Suppressor macrophage treated with lipopolysaccharide for 4 hours (primary cell): ENCODE measurements at places on chromosomes 12 and 14.
A peak's percentile ranks its signal among the peaks of the same experiment; 100 is the strongest.

GRCh38 chr12:75783093-75783877 lies 248.3 kb downstream of the PHLDA1 start:
- no peak for DNase-seq

- DNase-seq = no peak
These were observed 133.2 kb downstream of the ANO4 start for GRCh38 chr12:100927826-100928225.

DNA sequence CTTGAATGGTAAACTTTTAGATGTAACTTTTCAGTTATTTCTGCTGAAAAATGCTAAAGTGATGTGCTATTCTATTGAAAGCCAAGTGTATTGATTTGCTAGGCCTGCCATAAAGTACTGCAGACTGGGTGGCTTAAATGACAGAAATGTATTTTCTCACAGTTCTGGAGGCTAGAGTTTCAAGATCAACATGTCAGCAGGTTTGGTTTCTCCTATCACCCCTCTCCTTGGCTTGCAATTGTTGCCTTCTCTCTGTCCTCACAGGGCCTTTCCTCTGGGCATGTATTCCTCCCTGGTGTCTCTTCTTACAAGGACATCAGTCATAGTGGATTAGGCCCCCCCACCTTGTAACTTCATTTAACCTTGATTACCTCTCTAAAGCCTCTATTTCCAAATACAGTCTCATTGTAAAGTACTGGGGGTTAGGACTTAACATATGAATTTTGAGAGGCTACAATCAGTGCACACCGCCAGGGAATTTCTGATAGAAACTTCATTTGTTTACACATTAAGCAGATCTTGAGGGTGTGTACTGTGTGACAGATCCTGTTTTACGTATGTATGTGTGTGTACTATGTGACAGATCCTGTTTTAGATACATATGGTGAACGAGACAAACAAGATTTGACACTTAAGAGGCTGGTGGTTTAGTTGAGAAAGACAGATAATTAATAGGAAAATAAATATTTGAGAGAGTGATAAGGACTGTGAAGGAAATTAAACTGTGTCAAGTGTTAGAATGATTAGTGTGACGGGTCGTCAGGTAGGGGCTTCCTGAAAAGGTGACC lies 49.5 kb downstream of the ADIPOR2 start:
- DNase-seq = no peak

DNA sequence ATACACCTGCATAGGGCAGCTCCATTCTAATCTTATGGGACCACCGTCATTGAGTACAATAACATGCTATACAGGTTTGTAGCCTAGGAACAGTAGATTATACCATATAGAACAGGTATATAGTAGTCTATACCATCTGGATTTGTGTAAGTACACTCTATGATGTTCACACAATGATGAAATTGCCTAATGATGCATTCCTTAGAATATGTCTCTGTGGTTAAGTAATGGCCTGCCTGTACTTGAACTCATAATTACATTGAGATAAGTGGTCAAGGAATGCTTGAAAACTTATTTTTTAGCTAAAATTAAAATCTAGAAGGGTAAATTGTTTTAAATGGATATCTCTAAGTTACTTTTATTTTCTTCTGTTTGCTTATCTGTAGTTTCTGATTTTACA lies 152.7 kb downstream of the SRGAP1 start:
- no peak for DNase-seq

DNA sequence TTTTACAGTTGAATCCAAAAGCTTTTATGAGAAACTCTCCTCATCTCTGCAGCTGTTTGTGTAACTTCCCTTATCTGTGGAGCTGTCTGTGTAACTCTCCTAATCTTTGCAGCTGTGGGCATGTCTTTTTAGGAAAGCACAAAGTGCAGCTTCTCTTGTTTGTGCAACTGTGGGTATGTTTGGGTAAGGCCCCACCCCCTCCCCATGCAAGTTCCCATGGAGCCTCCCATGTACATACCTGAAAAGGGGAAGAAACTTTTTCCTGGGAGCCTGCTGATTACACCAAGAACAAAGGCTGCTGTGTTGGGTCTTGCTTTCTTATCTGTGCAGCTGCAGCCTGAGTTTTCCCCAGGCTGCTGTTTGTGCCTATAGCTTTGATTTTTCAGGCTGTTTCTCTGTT lies 42.7 kb upstream of the CDKN3 start:
- peak; percentile 6 for DNase-seq

DNA sequence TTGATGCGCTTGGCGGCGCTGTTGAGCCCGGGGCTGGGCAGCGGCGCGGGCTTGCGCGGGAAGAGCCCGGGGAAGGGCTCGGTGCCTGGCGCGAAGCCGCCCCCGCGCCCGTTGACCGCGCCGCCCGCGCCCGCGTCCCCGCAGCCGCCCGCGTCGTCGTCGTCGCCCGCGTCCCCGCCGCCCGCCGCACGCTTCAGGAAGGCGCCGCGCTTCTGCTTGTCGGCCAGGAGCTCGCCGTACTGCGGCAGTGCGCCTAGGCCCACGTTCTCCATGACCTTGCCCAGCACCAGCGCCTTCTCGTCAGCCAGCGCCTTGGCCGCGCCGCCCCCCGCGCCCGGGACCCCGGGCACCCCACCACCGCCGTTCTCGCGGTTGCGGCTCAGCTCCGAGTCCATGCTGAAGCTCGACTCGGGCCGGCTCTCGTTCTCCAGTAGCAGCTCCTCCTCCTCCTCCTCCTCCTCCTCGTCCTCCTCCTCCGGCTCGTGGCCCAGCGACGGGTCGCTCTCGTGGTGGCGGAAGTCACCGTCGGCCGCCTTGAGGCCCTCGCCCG lies 97.2 kb downstream of the BCL11B start:
- DNase-seq = no peak

GRCh38 chr14:38502239-38502638 lies 246.3 kb upstream of the CLEC14A start:
- no peak for DNase-seq

GRCh38 chr12:29132316-29132715 lies 16.8 kb upstream of the FAR2 start:
- no peak for DNase-seq

- DNase-seq = no peak
These were observed 86.5 kb downstream of the SLC25A47 start for GRCh38 chr14:100409651-100410050.

- peak; percentile 30 for DNase-seq
These were observed 392 bp downstream of the SLC15A4 start for GRCh38 chr12:128823216-128823915.

- no peak for DNase-seq
These were observed 363.1 kb downstream of the SYT1 start for GRCh38 chr12:79227646-79228045.

DNA sequence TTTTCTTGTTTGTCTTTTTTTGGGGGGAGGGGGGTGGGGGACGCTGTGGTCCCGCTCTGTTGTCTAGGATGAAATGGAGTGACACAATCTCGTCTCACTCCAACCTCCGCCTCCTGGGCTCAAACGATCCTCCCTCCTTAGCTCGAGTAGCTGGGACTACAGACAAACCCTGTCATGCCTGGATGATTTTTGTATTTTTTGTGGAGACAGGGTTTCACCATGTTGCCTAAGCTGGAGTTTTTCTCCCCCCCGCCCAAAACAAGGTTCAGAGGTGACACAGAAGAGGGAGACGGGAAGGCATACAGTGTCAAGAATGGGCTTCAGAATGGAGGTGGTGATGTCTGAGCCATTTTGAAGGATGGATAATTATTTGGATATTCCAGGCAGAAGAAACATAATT lies 116.9 kb upstream of the ATF1 start:
- no peak for DNase-seq

DNA sequence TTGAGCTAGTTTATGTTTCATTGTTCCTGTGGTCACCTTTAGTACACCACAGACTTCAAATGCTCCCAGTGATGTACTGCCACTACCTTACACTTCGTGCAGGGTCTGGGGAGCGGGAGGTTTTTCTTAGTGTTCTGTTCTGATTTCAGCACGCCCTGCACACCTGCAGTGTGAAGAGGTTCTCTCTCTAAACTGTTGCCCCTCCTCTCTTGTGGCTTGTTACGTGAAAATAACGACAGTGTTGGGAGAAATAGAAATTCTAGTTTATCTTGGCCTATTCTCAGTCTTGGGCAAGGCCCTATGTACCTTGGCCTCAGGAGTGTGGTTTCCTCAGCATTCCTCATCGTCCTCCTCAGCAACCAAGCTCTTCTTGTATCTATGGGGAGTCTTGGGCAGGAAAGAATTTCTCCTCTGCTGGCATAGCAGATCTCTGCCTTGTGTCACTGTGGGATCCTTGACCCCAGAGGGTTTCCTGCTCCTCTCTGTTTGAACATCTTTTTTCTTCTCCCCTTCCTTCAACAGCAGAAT lies 48.6 kb downstream of the EIF2S3B start:
- DNase-seq = no peak

GRCh38 chr12:57579011-57579410 lies 12.0 kb upstream of the PIP4K2C start:
- no peak for DNase-seq

DNA sequence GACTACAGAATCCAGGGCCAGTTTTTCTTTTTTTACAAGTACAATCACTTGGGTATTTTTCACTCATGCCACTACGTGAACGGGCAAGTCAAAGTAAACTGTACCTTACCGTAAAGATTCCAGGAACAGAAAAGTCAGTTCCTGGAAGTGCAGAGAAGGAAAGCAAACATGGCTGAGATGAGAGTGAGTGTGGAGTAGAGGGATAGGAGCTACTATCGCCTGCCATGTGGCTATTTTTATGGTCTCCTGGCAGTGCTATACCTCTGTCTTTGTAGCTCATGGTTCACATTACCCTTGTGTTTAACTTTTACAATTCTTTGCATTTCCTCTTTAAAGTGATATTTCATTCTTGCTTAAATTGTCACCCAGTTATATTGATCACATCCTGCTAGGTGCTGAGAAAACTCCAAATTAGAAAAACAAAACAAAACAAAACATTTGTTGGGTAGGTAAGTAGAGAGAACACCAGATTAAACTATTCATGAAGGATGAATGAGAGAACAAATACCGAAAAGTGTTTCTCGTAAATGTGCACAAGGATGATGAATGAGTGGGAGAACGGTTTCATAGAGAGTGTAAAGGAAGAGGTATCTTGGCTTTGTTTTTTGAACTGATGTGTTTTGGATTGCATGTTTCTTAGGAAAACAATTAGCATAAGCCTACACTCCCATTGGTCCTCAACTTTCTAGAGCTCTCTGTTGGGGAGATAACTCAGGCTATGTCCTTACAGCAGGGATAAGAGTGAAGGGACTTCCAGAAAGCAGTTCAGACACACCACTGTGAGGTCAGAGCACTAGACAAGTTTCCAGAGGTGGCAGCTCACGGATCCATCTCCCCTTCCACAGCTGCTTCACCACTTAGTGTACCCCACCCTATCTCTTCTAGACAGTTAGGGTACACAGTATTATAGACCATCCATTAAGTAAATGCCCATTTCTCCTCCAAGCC lies 163.7 kb downstream of the IPO8 start:
- no peak for DNase-seq

DNA sequence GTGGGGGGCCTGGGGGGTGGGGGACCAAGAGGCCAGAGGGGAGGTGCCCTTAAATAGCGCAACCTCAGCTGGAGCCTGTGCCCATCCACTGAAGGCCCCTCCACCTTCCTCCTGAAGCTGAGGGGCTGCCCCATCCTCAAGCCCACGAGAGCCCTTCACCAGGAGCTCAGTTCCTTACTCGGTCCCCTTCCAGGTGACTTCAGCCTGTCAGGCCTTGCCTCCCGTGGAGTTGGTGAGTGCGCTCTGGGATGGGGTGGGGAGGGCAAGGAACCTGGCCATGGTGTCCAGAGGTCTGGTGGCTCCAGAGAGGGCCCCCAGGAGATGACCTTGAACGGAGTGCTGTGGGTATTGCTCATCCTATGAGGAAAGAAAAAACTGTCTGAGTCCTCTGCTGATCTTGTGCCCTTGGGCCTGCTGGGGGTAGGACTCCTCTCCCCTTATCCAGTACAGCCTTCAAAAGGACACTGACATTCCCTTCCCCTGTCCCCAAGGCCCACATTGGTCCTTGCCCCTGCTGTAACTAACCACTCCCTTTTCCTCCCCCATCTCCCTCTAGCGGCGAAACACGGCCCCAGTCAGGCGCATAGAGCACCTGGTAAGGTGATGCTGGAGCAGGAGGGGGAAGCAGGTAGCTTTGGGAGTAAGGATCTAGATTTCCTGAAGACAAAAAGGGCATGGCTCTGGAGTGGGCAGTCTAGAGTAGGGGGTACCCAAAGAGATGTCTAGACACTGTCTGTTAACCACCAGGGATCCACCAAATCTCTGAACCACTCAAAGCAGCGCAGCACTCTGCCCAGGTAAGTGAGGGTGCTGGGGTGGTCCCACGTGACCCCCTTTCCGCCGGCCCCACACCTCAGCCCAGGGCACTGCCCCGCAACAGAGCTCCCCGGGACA lies 3.6 kb downstream of the TNS2 start:
- DNase-seq = peak; percentile 50

DNA sequence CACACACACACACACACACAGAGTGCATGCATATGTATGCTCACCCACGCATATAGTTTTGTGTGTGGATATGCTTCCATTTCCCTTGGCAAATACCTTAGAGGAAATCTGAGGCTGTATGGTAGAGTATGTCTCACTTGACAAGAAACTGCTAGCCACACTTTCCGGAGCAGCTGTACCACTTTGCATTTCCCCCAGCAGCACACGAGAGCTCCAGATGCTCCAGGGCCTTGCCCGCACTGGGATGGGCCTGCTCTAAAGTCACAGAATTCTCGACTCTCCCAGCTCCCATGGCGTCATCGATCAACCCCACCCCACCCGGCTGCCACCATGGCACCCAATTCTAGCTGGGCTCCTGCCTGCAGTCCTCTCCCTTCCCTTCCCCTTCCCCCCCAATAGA lies 21.9 kb downstream of the CLMN start:
- no peak for DNase-seq
